ENCODE measurements at places on chromosomes 5 and 9. TPM values are rescaled to one million over a fixed set of nuclear protein-coding genes. Genes with fewer than 3 reads are reported as not detected.
A peak's percentile ranks its signal among the peaks of the same experiment; 100 is the strongest.

- no peaks in the 10 kb centered on the region for H3K27me3 ChIP-seq
- H3K4me3 ChIP-seq: no peak overlapping the region
- peaks cover 13% of the 10 kb centered on the region for H3K36me3 ChIP-seq
- no peak for DNase-seq
- peaks cover 5% of the 10 kb centered on the region for H3K4me1 ChIP-seq
Observed at GRCh38 chr5:133244242-133244641, 192.4 kb downstream of the HSPA4 start.

GRCh38 chr5:172163346-172163745 is 24.7 kb downstream of the STK10 start:
- H3K4me3 ChIP-seq: no peak overlapping the region
- peaks cover 3% of the 10 kb centered on the region for H3K27me3 ChIP-seq
- peak overlapping the region; percentile 22 for H3K27ac ChIP-seq
- no peaks in the 10 kb centered on the region for H3K36me3 ChIP-seq
- no peak for DNase-seq

- no peak overlapping the region for H3K4me3 ChIP-seq
- DNase-seq: no peak
- no peaks in the 10 kb centered on the region for H3K36me3 ChIP-seq
- H3K27me3 ChIP-seq: no peaks in the 10 kb centered on the region
- H3K4me1 ChIP-seq: peaks cover 26% of the 10 kb centered on the region
Observed at GRCh38 chr9:34332076-34332964, 3.0 kb downstream of the NUDT2 start.

GRCh38 chr9:4933177-4933576 is 51.9 kb upstream of the JAK2 start:
- no peaks in the 10 kb centered on the region for H3K27me3 ChIP-seq
- no peak overlapping the region for H3K4me3 ChIP-seq
- no peaks in the 10 kb centered on the region for H3K4me1 ChIP-seq
- H3K27ac ChIP-seq: no peak overlapping the region

Gene RASEF
- total RNA-seq: 0.25 TPM

Gene PDGFRB
- total RNA-seq: 2.9 TPM

GRCh38 chr9:130932255-130933079 is 6.6 kb downstream of the FIBCD1 start:
- no peak for DNase-seq
- H3K4me3 ChIP-seq: no peak overlapping the region
- H3K27ac ChIP-seq: peak overlapping the region; percentile 81
- H3K4me1 ChIP-seq: peaks cover 22% of the 10 kb centered on the region
- H3K27me3 ChIP-seq: peaks cover 19% of the 10 kb centered on the region

- H3K27me3 ChIP-seq: peaks cover 26% of the 10 kb centered on the region
- H3K27ac ChIP-seq: peak within 1 kb of the TSS; percentile 55
- H3K4me1 ChIP-seq: peaks cover 3% of the 10 kb centered on the region
Observed at GRCh38 chr5:141412854-141413539, at the start of gene PCDHGA10. Gene PCDHGA10, plus strand, starts transcription at chr5:141412987. Its CDS starts 189 bp downstream, at chr5:141413176.

- no peak overlapping the region for H3K27ac ChIP-seq
- no peaks in the 10 kb centered on the region for H3K4me1 ChIP-seq
- peaks cover 3% of the 10 kb centered on the region for H3K27me3 ChIP-seq
- H3K4me3 ChIP-seq: no peak overlapping the region
Observed at GRCh38 chr9:109585796-109586195, 87.7 kb upstream of the PTPN3 start.

DNA sequence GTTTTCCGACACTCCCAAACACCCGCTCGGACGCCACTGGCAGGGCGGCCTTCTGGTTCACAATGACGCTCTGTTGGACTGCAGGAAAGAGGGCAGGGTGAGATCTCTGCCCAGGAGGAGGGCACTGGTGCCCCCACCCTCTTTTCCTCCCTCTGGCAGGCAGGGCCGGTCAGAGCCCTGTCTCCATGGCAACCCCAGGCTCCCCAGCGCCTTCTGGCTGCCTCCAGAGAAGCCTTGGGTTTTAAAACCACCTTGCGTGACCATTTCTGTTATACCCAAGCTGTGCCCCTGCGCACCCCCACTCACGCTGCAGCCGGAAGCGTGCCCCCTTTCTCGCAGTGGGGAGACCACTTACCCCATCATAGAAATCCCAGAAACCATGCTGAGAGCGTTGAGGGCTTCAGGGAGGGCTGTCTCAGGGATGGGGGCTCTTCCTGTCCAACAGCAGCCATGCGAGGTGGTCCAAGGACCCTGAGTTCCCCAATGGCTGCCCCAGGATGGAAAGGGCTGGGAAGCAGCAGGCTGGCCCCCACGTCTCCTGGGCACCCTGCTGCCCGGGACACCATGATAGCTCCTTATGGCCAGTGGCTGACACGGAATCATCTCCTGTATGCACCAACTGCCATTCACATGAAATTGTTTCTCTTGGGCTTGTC is 7.3 kb downstream of the C9orf50 start:
- peak; percentile 48 for DNase-seq
- no peak overlapping the region for H3K4me3 ChIP-seq
- no peaks in the 10 kb centered on the region for H3K36me3 ChIP-seq
- peaks cover 13% of the 10 kb centered on the region for H3K27me3 ChIP-seq
- H3K27ac ChIP-seq: no peak overlapping the region
- H3K4me1 ChIP-seq: peaks cover 7% of the 10 kb centered on the region

DNA sequence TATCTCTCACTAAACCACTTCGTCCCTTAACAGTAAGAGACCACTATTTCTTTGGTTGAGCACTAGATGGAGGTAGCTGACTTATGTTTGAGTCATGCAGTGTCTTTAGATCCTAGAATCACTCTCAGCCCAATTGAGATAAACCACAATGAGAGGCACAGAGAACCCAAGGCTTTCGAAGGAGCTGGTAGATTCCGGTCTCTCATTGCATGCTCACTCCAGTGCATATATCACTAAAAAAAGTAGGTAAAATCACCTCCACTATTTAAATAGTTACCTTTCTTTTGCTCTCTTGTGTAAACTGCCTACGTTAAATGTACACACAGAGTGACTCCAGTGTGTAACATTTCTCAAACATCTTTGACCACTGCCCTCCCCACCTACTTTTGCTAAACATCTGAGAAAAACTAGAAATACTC is 27.6 kb downstream of the ACTL7A start:
- DNase-seq: no peak
- H3K27me3 ChIP-seq: no peaks in the 10 kb centered on the region
- H3K36me3 ChIP-seq: peaks cover 5% of the 10 kb centered on the region
- H3K27ac ChIP-seq: no peak overlapping the region
- no peaks in the 10 kb centered on the region for H3K4me1 ChIP-seq
